Body of pancreas (tissue), 4 donors: ENCODE measurements at places on chromosomes 16 and 17. TPM values are rescaled to one million over a fixed set of nuclear protein-coding genes. Genes with fewer than 3 reads are reported as not detected.

DNA sequence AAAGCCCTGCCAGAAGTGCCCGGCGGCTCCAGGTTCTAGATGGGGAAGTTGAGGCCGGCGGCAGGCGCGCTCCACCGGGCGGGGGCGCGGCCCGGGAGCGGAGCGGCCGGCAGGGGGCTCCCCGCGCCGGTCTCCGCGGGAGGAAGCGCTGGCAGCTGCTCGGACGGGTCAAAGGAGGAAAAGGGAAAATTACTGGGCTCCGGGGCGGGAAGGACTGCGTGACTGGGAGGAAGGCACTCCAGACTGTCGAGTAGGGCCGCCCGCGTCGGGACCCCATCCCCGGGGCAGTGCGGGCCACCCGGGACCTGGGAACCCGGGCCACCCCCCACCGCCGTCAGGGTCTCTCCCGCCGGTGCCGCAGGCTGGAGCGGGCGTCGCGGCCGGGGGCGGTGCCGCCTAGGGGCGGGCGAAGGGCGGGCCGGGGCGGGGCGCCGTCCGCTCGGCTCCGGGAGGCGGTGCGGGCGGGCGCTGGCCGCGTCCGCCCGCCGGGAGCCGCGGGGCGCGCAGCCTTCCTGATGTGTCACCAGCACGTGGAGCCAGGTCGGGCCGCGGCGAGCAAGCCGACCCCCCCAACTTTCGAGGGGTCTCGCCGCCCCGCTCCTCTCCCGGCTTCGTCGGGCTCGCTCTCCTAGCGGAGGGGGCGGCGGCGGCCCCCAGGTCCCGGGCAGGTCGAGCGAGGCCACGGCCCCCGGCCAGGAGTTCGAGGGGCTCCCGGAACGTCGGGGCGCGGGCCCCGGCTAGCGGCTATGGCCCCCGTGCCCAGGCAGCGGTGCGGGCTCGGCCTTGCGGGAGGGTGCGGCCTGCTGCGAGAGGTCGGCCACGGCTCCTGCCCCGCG lies 167.5 kb downstream of the RAB11FIP4 start:
- no peaks in the 10 kb centered on the region for H3K36me3 ChIP-seq
- H3K27me3 ChIP-seq: no peaks in the 10 kb centered on the region
- peak overlapping the region; percentile 33 for H3K4me3 ChIP-seq
- peak overlapping the region; percentile 93 for H3K27ac ChIP-seq

DNA sequence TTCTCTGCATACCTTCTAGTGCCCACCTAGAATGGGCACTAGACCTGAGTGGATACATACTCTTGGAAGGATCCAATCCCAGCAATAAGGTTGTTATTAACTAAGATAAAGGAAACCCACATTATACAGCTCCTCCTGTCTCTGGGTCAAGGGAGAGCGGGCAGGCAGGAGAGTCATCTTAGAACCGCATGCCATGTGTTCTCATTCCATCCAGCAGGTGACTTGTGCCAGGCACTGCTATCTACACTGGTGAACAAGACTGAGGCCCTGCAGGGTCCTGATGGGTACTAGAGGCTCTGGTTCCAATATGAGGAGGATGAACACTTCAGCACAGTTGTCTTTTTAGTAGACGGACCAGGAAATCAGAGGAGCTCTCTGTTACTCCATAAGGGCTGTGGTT lies 5.9 kb upstream of the CD300H start:
- H3K27ac ChIP-seq: no peak overlapping the region
- H3K4me1 ChIP-seq: no peaks in the 10 kb centered on the region
- no peak for DNase-seq
- H3K4me3 ChIP-seq: no peak overlapping the region
- H3K36me3 ChIP-seq: no peaks in the 10 kb centered on the region
- no peaks in the 10 kb centered on the region for H3K27me3 ChIP-seq

DNA sequence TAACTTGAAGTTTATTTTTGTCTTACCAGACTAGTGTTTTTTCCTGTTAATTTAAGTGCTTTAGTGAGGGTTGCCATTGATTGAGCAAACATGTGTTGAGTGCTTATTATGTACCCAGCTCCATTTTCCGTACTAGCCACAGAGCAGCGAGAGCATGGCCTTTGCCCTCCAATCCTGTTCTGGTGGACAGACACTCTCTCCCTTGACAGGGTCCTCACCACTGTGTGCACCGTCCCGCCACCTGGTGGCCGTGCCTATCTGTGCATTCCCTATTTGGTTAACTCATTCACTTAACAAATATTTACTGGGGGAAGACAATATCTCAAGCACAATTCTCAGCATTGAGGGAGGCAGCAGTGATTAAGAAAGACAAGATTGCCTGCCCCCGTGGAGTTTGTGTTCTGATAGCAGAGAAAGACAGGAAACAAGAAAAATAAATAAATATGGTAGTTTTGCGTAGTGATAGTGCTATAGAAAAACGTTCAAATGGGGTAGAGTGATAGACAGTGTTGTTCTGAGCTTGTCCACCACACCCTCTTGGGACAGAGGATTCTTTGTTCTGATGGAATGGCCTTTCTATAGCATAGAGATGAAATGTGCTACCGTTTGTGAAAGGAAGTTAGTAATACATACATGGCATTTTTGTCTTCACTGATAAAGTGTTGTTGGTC lies 13.0 kb downstream of the CDH13 start:
- peak; percentile 26 for DNase-seq
- H3K27me3 ChIP-seq: no peaks in the 10 kb centered on the region
- H3K36me3 ChIP-seq: no peaks in the 10 kb centered on the region
- H3K27ac ChIP-seq: no peak overlapping the region
- no peak overlapping the region for H3K4me3 ChIP-seq

TIGD7 gene
- 4.6 TPM for total RNA-seq

- no peak overlapping the region for H3K4me3 ChIP-seq
- DNase-seq: no peak
- no peaks in the 10 kb centered on the region for H3K4me1 ChIP-seq
Measured at GRCh38 chr17:73833775-73834488, 189.7 kb upstream of the SDK2 start.

- H3K4me1 ChIP-seq: peaks cover 18% of the 10 kb centered on the region
- no peak overlapping the region for H3K4me3 ChIP-seq
- H3K27ac ChIP-seq: peak overlapping the region; percentile 59
- no peaks in the 10 kb centered on the region for H3K36me3 ChIP-seq
- no peaks in the 10 kb centered on the region for H3K27me3 ChIP-seq
Measured at GRCh38 chr17:9339958-9340357, 235.7 kb downstream of the STX8 start.

GRCh38 chr16:80176114-80176513 lies 364.7 kb upstream of the DYNLRB2 start:
- no peaks in the 10 kb centered on the region for H3K4me1 ChIP-seq
- no peak for DNase-seq
- H3K36me3 ChIP-seq: no peaks in the 10 kb centered on the region
- no peak overlapping the region for H3K4me3 ChIP-seq
- H3K27me3 ChIP-seq: no peaks in the 10 kb centered on the region

DNA sequence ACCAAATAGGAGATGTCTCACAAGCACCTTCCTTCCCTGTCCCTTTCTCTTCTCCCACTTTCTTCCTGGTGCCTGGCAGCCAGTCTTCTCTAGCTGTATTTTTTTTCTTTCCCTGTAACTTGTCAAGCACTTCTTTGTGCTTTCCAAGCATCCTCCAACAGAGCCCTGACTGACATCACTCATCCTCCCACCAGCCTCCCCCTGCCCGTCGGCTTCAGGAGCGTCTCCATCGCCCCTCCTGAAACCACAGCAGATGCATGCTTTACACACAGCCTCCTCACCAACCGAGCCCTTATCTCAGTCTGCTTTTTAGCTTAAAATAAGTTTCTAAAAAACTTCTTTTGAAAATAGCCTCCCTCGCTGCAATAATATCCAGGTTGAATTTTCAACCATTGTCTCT lies 268.7 kb upstream of the CDH5 start:
- no peaks in the 10 kb centered on the region for H3K36me3 ChIP-seq
- H3K4me3 ChIP-seq: no peak overlapping the region
- no peaks in the 10 kb centered on the region for H3K4me1 ChIP-seq
- no peak overlapping the region for H3K27ac ChIP-seq
- DNase-seq: no peak

DNA sequence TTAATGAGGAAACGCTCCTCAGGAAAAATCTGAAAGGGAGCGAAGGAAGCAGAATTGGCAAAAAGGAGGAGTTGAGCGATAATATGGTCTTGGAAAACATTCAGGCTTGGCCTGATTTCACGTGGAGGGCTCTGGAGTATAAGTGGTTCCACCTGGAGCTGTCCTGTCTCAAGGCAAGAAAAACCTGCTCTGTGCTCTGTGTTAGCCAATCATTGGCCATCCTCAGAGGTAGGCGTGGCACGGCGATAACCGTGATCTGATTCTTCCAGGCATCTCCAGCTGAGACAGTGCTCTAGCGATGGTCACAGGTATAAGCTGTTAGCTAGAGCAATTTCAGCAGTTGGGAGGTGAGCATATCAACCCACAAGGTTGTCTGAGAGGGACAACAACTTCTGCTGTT lies 450.5 kb upstream of the MAF start:
- H3K27ac ChIP-seq: no peak overlapping the region
- H3K4me1 ChIP-seq: no peaks in the 10 kb centered on the region
- DNase-seq: no peak
- H3K36me3 ChIP-seq: no peaks in the 10 kb centered on the region

GRCh38 chr16:86865851-86866662 lies 287.7 kb downstream of the FOXL1 start:
- no peaks in the 10 kb centered on the region for H3K27me3 ChIP-seq
- no peaks in the 10 kb centered on the region for H3K36me3 ChIP-seq
- no peak overlapping the region for H3K4me3 ChIP-seq
- no peak for DNase-seq

- H3K27me3 ChIP-seq: no peaks in the 10 kb centered on the region
- no peak overlapping the region for H3K27ac ChIP-seq
- no peak for DNase-seq
- no peaks in the 10 kb centered on the region for H3K36me3 ChIP-seq
- peaks cover 7% of the 10 kb centered on the region for H3K4me1 ChIP-seq
Measured at GRCh38 chr17:37391146-37391545, 15.4 kb downstream of the C17orf78 start.

- H3K36me3 ChIP-seq: no peaks in the 10 kb centered on the region
- H3K27me3 ChIP-seq: no peaks in the 10 kb centered on the region
- DNase-seq: peak; percentile 45
- no peak overlapping the region for H3K4me3 ChIP-seq
Measured at GRCh38 chr17:47225436-47225858, 16.3 kb downstream of the MYL4 start.

GRCh38 chr17:77637818-77638575 lies 320.5 kb upstream of the TNRC6C start:
- no peak overlapping the region for H3K27ac ChIP-seq
- peaks cover 1% of the 10 kb centered on the region for H3K27me3 ChIP-seq
- DNase-seq: no peak
- no peaks in the 10 kb centered on the region for H3K36me3 ChIP-seq

NEUROD2 gene
- not detected for total RNA-seq

MYOCD gene
- 0.66 TPM for total RNA-seq

CDH3 gene
- total RNA-seq: 4.7 TPM

ZNF174 gene
- total RNA-seq: 4.9 TPM

DNA sequence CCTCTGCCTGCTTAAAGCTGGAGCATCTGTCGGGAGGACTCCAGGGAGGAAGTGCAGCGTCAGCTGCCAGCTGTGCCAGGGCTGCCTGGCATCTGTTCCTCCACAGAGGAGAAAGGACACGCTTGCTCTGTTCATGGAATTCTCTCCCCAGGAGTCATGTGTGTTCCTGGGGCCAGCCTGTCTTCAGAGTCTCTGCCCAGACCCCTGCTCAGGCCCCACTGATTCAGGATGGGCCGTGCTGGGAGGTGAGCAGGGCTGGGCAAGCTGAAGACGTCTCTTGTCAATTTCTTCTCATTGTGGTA lies 24.2 kb downstream of the CRISPLD2 start:
- no peak overlapping the region for H3K27ac ChIP-seq
- no peaks in the 10 kb centered on the region for H3K36me3 ChIP-seq
- no peaks in the 10 kb centered on the region for H3K27me3 ChIP-seq
- no peak overlapping the region for H3K4me3 ChIP-seq
- H3K4me1 ChIP-seq: peaks cover 4% of the 10 kb centered on the region

GNGT2 gene
- total RNA-seq: not detected

AKAP1 gene
- total RNA-seq: 48.5 TPM

SOX8 gene
- total RNA-seq: 2.6 TPM

GPR142 gene
- 0.52 TPM for total RNA-seq

RNF222 gene
- total RNA-seq: not detected

DNA sequence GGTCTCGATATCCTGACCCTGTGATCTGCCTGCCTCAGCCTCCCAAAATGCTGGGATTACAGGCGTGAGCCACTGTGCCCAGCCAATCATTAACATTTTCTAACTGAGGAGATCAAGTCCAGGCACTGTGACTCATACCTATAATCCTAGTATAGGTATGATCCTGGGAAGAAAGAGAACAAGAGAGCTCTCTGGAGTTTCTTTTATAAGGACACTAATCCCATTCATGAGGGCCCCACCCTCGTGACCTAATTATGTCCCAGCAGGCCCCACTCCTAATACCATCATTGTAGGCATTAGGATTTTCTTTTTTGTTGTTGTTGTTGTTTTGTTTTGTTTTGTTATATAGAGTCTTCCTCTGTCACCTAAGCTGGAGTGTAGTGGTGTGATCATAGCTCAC lies 80.4 kb downstream of the CACNG3 start:
- H3K4me1 ChIP-seq: no peaks in the 10 kb centered on the region
- no peaks in the 10 kb centered on the region for H3K27me3 ChIP-seq
- no peaks in the 10 kb centered on the region for H3K36me3 ChIP-seq
- no peak for DNase-seq

DNA sequence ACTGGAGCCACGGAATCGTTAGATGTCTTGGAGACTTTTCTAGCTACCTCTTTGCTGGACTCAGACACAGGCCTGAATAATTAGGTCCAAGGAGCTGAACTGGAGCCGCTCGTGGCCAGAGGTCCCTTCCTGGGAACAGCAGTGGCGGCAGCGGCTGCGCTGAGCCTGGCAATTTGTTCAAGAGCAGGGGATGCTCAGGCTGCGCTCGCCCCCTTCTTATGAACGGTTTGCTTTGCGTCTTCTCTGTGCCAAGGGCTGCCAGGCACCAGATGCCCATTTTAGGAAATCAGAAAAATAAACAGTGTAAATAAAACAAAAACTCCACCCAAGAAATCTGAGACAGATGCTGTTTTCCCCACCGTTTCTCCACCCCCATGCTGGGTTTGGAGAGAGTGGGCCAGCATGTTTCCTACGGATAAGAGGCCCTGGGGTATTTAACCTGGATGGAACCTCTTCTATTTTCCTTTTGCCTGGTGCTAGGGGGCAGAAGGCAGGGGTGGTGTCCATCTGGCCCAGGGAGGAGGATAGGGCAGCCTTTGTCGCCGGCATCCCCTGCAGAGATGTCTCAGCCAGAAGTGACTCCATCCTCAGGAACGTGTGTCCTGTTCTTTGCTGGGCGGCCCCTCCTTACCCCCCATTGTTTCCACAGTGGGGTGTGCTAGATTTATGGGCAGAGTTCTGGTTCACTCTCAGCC lies 163.4 kb downstream of the SEC14L1 start:
- no peaks in the 10 kb centered on the region for H3K27me3 ChIP-seq
- H3K27ac ChIP-seq: peak overlapping the region; percentile 67
- no peak overlapping the region for H3K4me3 ChIP-seq
- no peaks in the 10 kb centered on the region for H3K36me3 ChIP-seq
